ENCODE measurements at places on chromosomes 5 and 9. TPM values are rescaled to one million over a fixed set of nuclear protein-coding genes. Genes with fewer than 3 reads are reported as not detected.

DNA sequence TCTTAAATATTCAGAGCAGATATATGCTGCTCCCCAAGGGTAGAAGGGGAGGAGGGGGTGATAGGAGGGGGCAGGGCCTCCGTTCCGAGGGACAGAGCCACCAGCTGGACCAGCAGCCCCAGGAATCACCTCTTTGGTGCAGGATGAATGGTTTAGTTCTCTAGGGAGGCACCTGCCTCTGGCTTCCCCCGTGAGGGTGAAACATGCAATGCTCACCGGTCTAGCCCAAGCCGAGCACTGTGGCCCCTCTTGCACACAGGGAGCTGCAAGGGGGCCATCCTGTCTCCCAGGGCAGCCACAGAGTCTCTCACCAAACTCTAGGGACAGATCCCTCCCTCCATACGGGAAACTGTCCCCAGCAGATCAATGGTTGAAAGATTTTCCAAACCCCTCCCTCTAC, 163.7 kb downstream of the DAB2IP start:
- DNase-seq, result no peak

CEP120 gene
- 20.0 TPM for polyA plus RNA-seq

PCDHB9 gene
- 0.22 TPM for polyA plus RNA-seq

FOXD4L6 gene
- polyA plus RNA-seq, result not detected

PNPLA7 gene
- polyA plus RNA-seq, result 0.26 TPM

Data from AG04450 (cell line).